ENCODE measurements at places on chromosomes 7 and 10.

DNA sequence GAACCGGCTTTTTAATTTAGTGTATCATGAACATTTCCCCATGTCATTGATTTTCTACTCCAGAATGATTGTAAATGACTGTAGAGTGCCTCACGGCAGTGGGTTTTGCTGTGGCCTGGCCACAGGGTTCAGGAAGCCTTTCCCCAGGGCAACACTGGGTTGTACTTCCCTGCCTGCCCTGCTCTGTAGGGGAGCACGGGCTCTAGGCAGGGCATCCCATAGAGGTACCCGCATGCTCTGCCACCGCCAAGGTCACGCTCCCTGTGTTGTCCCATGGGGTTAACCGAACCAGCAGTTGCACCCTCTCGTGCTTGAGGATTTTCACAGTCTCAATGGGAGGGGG, 63.8 kb downstream of the BPGM start:
- DNase-seq = no peak

- DNase-seq = no peak
These were observed 16.1 kb upstream of the TRPV6 start for GRCh38 chr7:142901426-142902259.

DNA sequence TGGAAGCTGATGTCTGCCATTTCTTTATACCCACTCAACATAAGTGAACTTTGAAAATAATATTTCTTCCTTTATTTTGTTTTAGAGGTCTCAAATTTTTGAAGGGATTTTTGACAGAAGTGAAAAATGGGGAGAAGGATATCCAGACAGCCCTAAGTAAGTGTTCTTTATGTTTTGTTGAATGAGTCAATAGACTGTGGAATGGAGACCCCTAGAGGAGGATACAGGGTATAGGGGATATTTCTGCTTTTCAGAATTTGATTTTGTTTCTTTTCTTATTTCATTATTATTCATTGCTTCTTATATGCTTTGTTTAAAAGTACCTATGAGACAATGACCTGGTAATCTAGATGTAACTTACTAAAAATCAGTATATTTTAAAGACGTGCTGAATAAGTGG, 34.4 kb downstream of the PLEKHA8 start:
- no peak for DNase-seq

DNA sequence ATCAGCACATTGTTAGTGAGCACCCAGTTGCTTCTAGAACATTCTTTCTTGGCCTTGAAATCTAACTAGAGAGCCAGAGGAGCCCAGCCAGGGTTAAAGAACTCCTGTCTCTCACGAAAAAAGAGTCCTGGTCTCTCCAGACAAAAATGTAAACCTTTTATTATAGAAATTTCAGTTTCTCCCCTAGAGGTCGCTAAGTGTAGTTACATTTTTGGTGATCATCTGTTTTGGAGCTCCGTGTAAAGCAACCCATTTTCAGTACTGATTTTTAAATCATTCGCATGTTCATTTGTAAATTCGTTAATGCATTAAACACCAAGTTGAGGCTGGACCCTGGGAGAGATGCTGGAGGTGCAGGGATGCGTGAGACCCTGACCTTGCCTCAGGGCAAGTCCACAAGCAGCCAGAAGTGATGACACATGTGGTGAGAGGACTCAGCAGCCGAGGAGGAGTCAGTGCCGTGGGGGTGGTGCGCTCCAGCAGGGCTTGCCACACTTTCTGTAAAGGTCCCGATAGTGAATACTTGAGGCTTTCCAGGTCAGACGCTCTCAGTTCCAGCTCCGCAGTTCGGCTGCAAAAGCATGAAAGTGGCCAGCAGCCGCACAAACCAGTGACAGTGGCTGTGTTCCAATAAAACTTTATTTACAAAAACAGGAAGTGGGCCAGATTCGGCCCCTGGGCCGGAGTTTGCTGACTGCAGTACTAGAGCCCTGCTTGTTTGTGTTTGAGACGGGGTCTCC, 578.6 kb upstream of the FOXK1 start:
- no peak for DNase-seq

DNA sequence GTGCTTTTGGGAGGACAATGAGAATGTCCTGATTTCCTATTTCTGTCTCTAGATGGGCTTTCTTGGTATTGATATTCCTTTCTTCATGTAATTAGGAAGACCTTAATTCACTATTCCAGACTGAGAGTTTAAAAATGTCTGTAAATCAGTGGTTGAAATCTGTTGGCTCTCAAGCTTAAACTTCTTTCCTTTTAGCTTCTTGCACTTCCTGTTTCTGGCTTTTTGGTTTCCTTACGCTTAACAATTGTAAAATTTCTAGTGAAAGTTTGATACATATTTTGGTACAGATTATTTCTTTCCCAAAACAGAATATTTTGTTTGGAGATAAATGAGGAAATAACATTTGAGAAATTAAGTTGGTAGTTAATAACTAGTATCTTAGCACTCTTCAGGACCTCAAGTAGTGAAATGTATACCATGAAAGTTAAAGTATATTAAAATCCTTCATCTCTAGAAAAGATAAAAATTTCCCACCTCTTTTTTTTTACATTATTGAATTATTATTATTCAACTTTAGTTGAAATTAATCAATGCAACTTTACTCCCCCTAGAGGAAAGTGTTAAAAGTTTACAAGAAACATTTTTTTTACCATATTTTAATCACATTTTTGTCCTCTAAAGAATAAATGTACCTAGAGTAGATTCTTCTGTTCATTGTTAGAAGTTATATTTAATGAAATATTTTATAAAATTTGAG, 137.2 kb downstream of the PHTF2 start:
- DNase-seq = no peak

- no peak for DNase-seq
These were observed 174.4 kb upstream of the PHYHIPL start for GRCh38 chr10:59002011-59002410.

DNA sequence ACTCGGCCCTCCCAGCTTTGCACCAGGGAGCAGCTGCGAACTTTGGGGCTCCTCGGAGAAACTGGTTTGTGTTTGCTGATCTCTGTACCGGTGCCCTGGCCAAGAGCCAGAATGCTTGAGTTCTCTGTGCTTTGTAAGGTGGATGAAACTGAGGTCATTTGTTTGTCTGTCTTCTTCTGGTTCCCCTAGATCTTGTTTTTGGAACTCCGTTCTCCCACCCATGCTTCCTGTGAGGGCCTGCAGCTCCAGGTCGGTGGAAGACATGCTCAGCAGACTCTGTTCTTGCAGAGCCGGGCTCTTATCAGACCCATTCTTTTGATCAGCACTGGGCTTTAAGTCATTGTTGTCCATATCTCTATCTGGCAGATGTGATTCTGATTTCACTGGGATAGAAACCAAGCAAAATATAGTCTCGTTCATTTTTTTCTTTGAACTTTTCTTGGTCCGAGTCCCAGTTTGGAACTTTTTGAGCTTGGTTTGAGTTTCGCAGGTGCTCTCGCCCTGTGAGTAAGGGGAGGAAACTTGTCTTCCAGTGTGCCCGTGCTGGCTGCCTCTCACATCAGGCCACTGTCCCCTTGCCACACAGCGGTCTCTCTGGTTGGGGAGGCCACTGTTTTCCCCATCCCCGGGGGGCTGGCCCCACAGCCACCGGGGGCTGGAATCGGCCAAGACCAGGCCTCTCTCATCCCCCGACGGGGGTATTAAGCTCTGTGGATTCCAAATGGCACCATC, 31.2 kb downstream of the JCAD start:
- no peak for DNase-seq

DNA sequence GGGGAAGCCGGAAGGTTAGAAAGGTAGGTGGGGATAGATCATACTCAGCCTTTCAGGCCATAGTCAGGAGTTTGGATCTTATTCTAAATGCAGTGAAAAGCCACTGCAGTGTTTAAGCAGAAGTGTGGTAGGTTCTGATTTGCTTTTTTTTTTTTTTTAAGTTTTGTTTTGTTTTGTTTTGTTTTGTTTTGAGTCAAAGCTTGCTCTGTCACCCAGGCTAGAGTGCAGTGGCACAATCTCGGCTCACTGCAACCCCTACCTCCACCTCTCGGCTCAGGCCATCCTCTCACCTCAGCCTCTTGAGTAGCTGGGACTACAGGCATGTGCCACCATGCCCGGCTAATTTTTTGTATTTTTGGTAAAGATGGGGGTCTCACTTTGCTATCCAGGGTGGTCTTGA, 23.5 kb downstream of the RHOBTB1 start:
- DNase-seq = no peak

GRCh38 chr7:21538936-21539495, 3.8 kb upstream of the DNAH11 start:
- DNase-seq = no peak

GRCh38 chr7:120981888-120982615, 6.5 kb upstream of the CPED1 start:
- no peak for DNase-seq

DNA sequence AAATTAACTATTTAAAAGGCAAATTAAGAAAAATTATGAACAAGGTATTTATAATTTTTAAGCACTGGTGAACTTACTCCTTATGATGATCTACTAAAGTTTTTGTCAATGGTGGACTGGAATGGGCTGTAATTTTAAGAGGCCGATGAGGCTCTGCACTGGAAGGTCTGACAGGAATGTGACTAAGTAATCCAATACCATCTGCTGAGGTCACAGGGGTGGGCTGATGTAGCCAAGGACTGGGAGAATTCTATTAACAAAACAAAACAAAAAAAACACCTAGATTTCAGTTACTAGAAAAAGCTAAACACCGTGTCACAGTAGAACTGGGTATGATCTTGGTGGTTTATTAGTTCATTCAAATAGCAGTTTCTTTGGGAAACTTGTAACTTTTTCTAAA, 75.9 kb downstream of the NRBF2 start:
- no peak for DNase-seq
